ENCODE measurements at places on chromosomes 6 and 20.

DNA sequence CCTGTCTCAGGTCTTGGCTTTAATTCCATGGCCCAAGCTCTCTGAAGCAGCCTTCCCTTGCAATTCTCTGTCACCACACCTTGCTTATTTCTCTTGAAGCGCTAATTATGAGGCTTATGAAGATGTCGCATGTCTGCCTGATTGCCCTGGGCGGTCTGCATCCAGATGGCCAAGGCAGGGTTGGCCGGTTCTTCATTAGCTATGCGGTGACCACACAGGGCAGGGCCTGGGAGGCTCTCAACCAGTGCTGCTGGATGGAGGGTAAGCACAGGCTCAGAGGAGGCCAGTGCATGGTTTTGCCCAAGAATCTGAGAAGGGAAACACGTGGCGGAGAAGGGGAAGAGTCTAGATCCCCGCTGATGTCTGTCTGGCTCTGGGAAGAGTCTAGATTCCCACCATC lies 528.7 kb downstream of the CDH26 start:
- DNase-seq: no peak

DNA sequence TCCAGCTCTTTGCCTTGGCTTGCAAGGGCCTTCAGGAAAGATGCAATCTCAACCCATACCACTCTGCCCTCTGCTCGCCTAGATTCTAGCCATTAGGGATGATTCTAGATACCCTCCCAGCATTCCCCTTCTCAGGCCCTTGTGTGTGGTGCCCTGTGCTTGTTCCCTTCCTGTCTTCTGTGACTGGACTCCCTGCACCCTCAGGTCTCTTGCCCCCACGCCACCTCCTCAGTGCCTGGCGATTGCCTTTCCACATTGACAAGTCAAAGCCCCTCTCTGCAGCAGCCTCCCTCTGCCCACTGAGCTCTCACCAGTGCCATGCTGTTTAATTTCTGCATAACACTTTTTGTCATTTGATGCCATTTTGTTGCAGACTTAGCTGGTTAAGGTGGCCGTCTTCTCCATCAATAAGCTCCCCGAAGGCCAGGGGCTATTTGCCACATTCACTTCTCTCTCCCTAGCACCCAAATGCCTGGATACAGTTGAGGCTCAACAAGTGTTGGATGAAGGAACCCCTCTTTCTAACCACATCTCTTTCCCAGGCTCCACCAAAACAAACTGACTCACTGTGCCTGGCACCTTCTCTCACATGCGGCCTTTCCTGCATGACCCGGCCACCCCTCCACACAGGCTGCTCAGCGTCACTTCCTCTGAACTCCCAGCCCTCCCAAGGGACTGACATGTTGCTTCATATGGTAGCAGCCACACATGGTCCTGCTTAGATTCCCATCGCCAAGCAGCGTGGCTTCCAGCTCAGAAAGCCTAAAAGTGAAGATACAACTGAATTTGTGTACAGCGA lies 4.6 kb upstream of the TXNDC5 start:
- DNase-seq: no peak

GRCh38 chr20:32554965-32555289 lies 30.2 kb downstream of the NOL4L start:
- DNase-seq: no peak

GRCh38 chr6:34378470-34378869 lies 14.0 kb downstream of the NUDT3 start:
- no peak for DNase-seq

DNA sequence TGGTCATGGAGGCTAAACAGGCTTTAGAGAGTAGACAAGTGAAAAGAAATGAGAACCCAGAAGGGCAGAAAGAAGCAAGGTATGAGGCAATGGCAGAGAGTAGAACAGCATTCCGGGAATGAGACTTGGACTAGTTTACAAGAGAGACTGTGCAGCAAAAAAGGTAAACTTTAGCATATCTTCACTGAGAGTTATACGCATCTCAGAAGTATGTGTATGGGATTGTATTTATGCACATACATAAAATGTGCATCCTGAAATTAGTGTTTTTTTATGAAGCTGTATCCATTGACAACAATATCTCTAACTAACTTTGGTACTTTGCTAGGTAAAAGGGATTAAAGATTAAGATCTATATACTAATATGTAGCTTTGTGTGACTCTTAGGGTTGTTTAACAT lies 753.6 kb downstream of the BCKDHB start:
- no peak for DNase-seq

GRCh38 chr6:31546339-31546957 lies at the start of gene ATP6V1G2:
Gene ATP6V1G2 (minus strand): TSS chr6:31546608. CDS start chr6:31546559, 49 bp downstream.
- peak; percentile 55 for DNase-seq

- DNase-seq: no peak
Measured at GRCh38 chr20:5657190-5657875, 92.9 kb upstream of the SHLD1 start.

- no peak for DNase-seq
Measured at GRCh38 chr20:15496501-15497039, 1076.7 kb downstream of the KIF16B start.

- no peak for DNase-seq
Measured at GRCh38 chr6:110322874-110323242, 35.3 kb downstream of the METTL24 start.

DNA sequence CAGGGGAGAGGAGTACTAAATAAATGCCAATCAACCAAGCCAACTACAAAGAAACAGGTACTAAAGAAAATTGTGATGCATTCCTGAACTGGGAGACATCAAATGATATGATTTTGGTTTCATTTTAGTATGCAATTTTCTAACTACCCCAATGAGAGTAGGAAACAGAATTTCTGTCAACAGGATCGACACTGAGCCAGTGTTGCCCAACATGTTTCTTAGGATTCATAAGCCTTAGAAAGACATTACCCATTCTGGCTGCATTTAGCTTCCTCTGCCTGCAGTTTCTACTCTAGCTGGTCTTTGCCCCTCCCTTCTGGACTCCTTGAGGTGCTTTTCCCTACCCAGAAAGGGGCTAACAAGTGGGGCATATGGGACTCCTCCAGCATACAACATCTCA lies 49.8 kb downstream of the KCTD20 start:
- DNase-seq: no peak

DNA sequence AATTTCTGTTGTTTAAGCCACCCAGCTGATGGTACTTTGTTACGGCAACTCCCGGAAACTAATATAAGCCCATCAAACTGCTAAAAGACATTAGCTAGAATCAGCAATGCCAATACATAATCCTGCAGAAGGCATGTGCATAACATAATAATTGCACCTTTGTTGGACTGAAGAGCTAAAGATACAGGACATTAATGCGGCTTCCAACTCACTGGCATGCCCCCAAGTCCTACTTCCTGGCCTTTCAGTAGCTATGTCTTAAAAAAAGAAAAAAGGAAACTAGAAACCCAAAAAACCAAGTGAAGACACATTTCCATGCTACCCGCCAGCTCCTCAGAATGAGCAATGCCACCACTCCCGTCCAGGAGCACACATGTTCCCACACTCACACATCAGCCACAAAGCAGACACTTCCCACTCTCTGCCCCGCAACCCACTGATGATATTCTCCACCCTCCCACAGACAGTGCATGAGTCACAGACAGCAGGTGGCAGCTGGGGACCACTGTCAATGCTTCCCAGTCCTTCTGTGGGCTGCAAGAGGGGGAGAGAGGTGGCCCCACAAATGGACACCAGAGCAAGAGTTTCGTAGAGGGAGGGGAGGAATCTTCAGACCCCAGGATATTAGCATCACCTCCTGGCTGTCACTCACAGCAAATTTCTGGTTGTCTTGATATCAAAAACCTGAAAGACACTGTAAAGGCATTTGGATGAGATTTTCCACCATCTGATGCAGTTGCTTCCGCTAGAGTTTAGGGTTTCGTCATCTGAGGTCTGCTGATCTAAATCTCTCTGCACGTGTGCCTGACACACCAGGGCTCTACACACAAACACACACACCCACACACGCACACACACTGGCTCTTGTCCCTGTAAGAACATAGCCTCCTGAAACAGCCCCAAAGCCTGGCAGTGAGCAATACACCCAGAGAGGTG lies 32.8 kb downstream of the GFOD1 start:
- peak; percentile 48 for DNase-seq

DNA sequence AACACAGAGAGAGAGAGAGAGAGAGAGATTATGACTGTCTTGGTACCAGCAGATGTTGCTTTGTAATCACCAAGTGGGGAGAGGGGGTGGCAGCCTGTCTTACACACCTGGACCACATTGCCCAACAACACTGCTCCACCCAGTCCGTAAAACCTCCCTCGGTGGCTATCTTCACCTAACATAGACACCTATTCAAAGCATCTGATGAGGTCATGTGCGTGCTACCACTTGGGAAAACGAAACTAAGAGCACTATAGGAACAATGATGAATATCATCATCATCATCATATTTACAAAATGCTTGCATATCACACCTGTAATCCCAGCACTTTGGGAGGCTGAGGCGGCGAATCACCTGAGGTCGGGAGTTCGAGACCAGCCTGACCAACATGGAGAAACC lies 24.1 kb upstream of the SALL4 start:
- DNase-seq: no peak

DNA sequence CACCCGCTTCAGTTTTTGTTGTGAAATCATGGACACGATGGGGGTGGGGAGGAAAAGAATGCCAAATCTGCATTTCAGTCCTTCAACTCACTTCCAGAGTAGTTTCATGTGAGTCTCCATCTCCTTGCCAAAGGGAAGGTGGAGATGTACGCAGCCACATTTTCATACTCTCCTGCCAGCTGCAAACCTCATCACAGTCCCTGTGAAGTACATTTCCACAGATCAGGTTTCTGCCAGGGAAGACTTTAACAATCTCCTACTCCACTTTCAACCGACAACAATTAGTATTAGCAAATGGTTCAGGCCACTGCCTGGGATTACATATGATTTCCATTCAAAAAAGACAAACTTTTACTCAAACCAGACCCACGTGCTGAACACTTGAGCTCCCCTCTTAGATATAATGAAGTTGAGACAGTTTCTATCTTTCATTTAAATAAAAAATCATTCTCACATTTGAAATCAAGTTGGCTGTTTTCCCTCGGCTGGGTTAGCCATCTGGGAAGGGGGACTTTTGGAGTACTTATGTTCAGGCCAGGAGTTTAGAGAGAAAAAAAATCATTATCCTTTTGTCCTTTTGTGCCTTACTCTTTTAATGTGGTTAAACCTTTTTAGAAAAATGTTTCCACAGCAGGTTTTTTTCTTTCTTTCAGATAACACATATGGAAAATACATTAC lies 51.0 kb upstream of the CEP162 start:
- DNase-seq: no peak

- no peak for DNase-seq
Measured at GRCh38 chr6:167791091-167791779, 35.5 kb upstream of the AFDN start.

DNA sequence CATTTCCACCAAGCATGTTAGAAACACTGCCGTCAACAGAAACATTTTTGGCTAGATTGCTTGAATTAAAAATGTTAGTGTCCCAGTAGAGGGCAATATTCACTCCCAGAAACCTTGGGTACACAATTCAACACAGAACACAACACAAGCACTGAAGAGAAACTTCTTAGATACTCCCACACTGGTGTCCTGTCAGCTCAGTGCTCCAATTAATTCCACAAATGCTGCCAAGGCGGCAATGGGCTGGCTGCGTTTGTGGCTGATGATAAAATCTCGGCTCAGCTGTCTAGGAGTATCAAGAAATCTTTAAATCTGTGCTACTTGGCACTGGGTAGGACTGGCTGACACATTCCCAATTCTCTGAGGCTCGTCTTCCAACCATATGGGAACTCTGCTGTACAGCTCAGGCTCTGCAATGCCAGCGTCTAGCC lies 39.3 kb downstream of the BEND3 start:
- DNase-seq: no peak

DNA sequence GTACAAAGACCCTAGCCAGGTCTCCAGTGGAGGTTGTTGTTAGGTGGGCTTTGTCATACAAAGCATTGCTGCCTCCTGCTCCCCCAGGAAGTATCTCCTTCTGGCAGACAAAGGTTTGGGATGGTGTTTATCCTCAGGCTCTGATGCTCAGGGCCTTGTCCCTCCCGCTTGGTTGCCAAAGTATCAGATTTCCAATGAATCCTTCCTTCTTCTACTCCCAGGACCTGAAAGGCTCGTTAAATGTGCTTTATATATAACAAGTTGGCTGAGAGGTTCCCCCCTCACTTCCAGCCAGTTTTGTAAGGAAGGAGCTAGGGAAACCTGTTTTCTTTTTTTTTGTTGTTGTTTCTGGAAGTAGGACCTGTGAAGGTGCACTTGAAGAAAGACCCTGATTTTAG lies 14.4 kb downstream of the PTK7 start:
- DNase-seq: no peak

DNA sequence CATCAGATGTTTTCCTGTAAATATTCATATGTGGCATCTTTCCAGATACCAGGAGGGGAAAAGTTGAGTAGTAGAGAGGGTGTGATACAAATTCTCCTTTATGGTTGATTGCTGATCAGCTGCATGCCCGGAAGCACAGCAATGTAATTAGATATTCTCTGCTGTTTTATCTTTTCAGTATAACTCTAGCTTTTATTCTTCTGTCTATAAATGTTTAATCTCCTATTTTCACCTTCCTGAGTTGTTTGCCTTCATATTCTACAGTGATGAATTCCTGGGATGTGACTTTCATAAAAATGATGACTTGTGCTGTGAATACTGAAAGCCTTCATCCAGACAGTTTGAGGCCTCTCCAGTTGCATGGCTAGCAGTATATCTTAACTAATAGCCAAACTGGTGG lies 53.7 kb downstream of the SH3BGRL2 start:
- DNase-seq: no peak

DNA sequence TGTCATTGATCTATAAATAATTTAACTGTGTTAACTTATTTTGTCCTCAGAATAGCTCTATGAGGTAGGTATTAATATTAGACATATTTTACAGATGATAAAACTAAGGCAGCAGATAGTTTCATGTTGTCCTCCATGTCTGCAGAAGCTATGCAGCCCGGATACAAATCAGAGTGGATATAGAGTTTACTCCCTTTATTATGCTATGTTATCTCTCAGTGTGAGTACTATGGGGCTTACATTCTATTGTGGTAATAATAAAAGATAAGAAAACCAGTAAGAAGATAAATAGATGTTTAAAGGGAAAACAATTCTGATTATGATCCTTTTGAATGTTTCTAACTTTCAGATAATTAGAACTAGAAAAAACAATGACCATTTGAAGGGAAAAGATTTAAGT lies 979.8 kb upstream of the CITED2 start:
- DNase-seq: no peak

DNA sequence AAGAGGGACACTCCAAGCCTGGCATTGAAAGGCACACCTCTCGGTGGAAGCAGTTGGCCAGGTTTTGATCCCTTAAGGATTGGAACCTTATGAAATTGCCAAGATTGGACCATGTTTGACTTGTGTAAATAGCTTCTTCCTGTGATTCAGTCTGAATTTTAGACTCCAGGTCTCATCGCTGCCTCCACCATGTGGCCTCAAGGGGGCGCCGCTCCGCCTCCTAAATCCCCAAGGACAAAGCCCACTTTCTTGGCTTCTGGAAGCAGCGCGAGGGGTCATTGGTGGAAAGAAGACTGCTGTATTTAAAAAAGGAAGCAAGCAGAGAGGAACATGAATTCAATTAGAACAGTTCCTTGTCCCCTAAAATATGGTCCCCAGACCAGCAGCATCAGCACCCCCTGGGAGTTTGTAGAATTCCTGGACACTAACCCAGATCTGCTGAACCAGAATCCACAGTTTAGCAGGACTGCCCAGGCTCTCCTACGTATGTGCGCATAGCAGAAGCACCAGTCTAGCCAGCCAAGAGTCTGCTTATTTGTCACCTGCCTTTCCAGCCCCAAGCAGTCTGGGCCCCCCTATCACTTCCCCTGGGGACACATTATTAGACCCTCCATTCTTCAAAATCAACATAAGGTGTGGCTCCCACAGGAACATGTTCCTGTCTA lies 108.5 kb downstream of the LY86 start:
- no peak for DNase-seq

- no peak for DNase-seq
Measured at GRCh38 chr20:61746781-61747180, 318.9 kb downstream of the TAF4 start.

- no peak for DNase-seq
Measured at GRCh38 chr6:111864138-111865048, 8.9 kb downstream of the FYN start.
